Adipocyte (in vitro differentiated cells): ENCODE measurements at places on chromosomes 5 and 9.

GRCh38 chr9:116715751-116716150 lies 28.6 kb downstream of the TRIM32 start:
- no peak for DNase-seq

DNA sequence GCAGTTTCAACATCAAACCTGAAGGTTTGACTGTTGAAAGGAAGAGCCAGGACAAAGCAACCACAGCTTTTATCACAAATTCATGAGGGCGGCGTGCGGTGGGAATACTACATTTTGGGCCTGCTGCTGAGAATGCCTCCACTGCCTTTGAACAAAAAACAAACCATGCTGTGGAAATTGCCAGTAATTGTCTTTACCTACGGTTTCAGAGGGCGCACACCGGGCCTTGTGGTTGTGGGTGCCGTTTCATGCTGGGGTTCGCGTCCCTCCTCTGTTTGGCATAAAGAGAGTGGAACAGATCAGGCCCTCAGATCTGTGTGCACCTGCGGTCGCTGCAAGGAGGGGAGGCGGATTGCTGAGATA lies 27.6 kb upstream of the TCF7 start:
- no peak for DNase-seq

DNA sequence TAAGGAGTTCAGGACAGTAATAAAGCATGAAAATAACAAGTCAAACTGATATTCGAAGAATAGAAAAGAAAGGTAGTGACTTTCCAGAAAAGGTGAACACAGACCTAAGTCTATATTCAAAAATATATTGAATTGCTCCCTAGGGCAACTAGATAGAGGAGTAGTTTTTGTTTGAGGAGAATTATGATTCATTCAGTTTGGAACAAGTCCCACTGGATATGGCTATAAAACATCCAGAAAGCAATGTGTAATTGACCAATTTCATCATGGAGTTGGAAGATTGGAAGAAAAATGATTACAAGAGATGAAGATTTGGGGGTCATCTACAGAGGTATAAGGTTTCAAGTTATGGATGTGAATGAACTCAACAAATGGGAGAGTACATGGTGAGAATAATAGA lies 117.5 kb upstream of the ZNF462 start:
- peak; percentile 47 for DNase-seq

GRCh38 chr5:149130121-149130914 lies 11.0 kb upstream of the ABLIM3 start:
- no peak for DNase-seq

DNA sequence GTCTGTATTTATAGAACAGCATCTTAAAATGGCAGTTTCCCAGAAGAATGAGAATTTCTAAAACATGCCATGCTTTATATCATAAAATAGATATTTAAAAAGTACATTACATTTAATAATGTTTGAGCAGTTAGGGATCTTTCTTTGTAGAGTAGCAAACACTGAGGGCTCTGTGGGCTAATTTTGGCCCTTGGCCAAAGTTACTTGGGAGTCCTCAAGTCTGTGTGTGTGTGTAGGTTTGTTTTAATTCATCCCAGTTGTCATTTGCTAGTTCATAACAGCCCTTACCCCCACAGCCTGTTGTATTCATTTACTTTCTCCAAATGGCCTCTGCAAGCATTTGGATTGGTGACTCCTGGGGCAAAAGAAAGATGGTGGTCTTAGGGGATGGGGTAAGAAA lies 576.4 kb upstream of the SGCD start:
- DNase-seq: no peak

- DNase-seq: no peak
Observed at GRCh38 chr9:124485936-124486335, 21.3 kb downstream of the NR5A1 start.

DNA sequence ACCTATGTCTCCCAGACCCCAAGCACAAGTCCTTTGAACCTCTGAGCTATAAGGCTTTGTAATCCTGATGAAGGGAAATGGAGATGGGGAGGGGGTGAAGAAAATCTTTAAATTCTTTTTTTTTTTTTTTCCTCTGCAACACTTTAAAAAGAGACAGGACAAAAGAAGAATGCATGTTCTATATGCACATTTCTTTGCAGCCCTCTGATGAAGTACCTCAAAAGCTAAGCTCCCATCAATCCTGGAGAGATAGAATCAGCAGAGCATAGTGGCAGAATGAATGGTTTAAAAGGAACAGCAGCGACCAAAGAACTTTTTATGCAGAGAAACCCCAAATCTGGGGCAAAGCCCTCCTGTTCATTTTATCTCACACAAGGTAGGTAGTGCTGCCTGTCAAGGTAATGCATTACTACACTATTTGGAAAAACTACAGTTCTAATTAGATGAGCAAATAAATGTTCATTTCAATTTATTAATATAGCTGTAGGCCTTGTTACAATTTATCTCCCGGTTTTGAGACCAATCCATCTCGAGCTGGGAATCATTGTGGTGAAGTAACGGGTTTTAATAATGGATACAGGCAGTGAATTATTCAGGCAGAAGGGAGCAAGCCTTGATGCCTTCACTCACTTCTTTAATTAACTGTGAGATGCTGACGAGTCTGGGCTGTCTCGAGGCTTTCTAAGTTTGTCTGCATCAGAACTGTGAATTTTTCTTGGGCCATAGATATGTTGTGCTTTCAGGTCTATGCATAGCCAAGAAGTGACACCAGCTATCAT lies 173.5 kb upstream of the ZNF608 start:
- no peak for DNase-seq

- DNase-seq: no peak
Observed at GRCh38 chr5:11560915-11561697, 343.1 kb downstream of the CTNND2 start.

DNA sequence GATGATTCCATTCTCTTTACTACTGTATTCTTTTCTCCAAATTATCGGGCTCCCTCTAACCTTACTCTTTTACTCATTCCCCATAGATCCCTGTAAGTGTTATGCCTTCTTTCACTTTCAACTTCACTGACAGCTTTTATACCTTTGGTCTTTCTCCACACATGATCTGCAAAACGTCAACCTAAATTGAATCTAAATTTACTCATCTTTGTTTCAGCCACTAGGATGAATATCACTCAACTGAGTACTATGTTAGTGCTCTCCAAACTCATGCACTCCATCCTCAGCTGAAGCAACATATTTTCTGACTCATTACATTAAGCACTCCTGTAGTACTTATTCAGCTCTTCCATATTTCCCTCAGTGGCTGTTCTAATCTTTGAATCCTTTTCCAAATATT lies 133.4 kb downstream of the ADAMTS19 start:
- peak; percentile 15 for DNase-seq

DNA sequence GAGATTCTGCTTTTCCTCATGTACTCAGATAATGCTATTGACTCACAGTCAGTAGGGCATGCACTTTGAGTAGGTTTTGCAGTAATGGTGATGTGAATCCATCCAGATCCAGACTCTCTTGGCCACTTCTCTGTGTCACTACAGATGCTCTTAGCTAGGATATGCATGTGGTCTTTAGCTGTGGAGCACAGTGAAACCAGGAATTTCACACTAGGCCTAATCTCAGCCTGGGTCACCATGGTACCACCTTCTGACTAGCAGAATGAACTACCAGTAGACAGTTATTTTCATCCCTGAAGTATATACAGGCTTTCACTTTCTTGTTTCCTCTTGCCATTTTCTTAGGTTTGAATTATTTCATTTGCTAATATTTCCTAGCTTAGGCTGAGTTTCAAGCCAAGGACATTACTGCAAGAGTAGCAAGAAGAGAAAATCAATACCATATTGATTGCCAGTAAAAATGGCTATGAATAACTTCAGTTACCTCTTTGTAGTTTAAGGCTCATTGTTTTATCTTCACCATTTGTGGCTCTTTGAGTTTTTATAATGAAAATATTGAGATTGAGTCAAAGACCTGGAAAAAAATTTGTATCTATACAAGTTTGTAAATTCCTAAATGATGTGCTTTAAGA lies 28.4 kb upstream of the CSNK1G3 start:
- no peak for DNase-seq

DNA sequence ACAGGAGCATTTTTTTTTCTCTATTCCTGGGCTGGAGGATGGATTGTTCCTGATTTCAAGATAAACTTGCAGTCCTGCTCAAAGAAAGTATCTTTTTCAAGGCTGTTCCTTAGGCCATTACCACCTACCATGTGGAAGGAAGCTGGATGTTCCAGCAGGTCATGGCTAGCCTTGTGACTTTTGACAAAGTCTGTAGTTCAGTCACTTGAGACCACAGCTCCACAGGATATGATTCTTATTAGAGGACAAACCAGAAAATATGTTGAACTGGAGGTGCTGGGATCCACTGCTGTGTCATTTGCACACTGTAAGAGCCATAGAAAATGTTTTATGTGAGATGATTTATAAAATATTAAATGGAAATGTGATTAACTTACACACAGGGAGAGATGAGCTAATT lies 184.2 kb upstream of the ACO1 start:
- DNase-seq: no peak

- DNase-seq: no peak
Observed at GRCh38 chr5:15513911-15514310, 13.9 kb downstream of the FBXL7 start.

- no peak for DNase-seq
Observed at GRCh38 chr9:69797675-69798074, 22.9 kb upstream of the CFAP95 start.

DNA sequence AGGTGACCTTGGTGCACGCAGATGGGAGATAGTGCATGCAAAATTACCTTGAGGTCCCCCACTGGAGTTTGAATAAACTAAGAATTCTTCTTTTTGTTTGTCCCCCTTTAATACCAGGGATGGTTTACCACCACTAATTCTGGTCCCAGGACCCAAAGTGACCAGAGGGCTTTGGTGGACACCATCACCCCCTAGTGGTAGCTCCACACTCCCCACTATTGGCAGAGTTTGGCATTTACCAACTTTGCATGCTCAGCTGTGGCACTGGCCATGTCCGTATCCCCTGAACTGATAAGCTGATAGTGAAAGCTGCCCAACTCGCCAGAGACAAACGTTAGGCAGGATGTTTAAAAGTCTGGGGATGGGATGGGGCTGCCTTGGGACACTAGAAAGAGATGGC lies 3.3 kb downstream of the ASTN2 start:
- no peak for DNase-seq

DNA sequence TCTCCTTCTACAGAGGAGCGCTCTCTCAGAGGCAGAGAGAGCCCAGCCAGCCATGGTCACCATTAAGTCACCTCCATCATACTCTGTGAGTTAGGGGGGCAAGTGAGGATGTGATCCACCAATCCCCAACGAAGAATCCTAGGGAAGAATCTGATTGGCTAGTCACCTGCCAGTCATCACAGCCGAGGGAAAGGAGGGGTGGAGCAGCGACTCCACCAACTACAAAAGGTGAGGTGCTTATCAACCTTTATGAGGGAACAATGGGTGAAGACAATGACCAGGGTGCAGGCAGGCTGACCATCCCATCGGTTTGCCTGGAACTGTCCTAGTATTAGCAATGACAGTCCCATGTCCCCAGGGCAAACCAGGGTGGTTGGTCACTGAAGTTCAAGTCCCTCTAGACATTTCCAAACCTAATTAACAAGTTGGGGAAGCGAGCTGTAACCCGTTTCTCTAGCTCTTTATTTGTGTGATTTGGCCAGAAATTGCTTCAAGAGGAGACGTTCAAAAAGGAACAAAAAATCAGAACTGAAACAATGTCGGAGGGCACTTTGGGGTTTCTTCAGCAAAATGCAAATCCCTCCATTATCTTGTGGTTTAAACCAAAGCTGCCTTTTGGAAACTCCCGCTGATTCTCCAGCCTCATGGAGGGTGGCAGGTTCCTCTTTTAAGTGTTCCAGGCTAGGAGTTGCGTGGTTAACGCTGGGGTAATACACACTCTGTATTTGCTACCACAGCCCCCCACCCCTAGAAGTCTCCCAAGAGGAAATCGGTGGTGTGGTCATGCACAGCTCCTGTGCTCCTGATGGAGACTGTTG lies 18.8 kb upstream of the FCN1 start:
- no peak for DNase-seq

GRCh38 chr5:35924950-35925722 lies 13.3 kb downstream of the CAPSL start:
- DNase-seq: peak; percentile 89

GRCh38 chr5:3542158-3542557 lies 53.5 kb upstream of the IRX1 start:
- no peak for DNase-seq

DNA sequence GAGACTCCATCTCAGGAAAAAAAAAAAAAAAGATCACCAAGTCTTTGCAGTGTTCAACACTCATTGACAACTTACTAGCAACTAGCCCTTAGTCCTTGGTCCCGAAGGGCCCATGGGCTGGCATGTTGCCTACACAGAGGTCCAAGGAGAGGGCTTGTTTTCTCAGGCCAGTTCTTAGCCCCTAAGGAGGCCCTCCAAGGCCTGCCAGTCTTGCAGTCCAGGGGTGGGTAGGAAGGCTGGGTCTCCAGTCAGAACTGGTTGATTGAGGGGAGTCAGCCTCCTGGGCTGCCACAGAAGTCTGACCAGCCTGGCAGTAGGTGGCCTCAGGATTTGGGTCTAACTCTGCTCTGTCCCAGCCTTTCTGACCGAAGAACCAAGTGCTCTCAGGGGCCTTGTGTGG lies 32.7 kb downstream of the IER5L start:
- DNase-seq: no peak

GRCh38 chr9:4794691-4795090 lies 1.9 kb downstream of the RCL1 start:
- no peak for DNase-seq

DNA sequence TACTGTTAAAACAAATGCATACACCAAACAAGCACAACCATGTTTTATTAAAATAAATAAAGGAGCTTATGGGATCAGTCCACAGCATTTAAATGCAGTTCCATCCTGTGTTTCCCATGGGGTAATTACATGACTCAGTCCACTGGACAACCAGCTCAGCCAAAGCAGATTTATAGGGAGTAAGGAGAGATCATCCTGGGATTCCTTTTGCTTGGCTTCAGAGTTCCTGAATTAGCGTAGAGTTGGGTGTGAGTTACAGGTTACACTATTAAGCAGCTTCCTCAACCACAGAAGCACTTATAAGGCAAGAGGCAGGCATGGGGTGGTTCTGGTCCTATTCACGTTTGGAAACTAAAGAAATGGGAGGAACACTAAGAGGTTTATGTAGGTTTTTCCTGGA lies 381.1 kb upstream of the ACTBL2 start:
- DNase-seq: peak; percentile 18

GRCh38 chr9:91032121-91032531 lies 230.5 kb downstream of the SYK start:
- no peak for DNase-seq
